ENCODE measurements at places on chromosomes 16 and 17.

- no peak for DNase-seq
Measured at GRCh38 chr16:56488035-56488434, 31.8 kb downstream of the BBS2 start.

GRCh38 chr16:910181-910580 lies 60.6 kb downstream of the LMF1 start:
- DNase-seq = no peak

DNA sequence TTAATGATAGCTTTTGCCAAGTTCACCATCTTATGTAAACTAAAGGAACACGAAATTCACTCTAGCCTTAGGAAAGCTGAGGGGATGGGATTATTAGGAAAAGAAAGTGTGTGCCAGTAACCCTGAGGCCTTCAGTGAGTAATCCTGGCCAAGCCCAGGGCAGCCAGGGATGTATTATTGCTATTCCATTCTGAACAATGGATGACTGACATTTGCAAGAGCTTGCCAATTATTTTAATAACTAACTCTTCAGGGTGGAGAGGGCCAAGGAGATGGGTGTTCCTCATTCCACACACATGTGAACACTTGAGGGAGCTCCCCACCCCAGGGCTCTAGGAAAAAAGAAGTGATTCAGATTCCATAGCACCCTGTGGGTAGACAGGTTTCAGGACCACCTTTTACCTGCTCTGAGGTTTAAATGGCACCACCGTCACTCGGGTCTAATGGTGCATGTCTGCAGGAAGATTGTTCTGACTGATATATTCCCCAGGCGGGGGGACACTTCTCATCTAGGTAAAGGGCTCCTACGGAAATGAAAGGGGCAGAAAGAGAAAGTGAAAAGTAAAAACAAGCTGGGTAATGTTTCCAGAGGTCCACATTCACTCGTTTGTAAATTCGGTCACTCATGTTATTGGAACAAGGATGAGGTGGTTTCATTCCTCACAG lies 41.5 kb downstream of the TK2 start:
- DNase-seq = no peak

- DNase-seq = peak; percentile 83
Measured at GRCh38 chr17:27572665-27573064, 58.3 kb upstream of the LGALS9 start.

- no peak for DNase-seq
Measured at GRCh38 chr16:27911486-27911885, 152.0 kb downstream of the GSG1L start.

GRCh38 chr17:62653826-62654761 lies 26.6 kb downstream of the MRC2 start:
- peak; percentile 34 for DNase-seq

DNA sequence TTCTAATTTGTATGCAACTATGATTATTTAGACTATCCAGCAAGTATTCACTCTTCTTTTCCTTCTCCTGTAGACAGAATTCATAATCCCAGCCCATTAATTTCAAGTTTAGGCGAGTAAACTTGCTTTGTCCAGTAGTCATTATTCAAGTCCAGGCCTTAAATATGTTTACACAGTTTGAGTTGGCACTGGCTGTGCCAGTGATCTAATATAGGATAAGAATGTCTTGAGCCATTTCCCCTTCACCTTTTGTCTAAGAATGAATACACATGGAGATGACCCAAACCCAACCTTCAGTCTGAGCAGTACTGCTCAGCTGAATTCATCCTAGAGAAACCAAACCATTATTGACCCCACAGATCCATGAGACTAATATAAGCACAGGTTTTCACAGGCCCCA lies 930.4 kb upstream of the CDH8 start:
- no peak for DNase-seq

- no peak for DNase-seq
Measured at GRCh38 chr16:54568906-54569807, 282.6 kb upstream of the IRX3 start.

GRCh38 chr16:3963203-3963602 lies 82.7 kb upstream of the CREBBP start:
- DNase-seq = peak; percentile 32

DNA sequence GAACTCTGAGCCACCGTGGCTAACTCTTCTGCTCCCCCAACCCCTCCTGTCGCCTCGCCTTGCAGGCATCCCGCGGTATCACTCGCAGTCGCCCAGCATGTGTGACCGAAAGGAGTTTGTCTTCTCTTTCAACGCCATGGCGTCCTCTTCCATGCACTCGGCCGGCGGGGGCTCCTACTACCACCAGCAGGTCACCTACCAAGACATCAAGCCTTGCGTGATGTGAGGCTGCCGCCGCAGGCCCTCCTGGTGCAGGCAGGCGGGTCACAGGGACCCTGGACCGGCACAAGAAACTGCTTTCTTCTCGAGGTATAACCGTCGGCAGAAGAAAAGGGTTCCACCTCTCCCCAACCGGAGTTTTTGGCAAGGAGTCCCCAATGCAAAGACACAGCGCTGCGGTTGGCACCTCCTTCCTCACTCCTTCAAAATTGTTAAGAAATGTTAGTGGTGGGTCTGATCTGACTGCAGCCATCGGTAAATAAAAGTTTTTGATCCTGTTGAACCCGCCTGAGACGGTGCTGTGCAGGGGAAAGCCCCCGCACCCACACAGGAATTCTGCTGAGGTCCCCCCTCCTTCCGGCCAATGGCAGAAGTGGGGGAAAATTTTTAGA lies 2.6 kb downstream of the FOXF1 start:
- DNase-seq = no peak

DNA sequence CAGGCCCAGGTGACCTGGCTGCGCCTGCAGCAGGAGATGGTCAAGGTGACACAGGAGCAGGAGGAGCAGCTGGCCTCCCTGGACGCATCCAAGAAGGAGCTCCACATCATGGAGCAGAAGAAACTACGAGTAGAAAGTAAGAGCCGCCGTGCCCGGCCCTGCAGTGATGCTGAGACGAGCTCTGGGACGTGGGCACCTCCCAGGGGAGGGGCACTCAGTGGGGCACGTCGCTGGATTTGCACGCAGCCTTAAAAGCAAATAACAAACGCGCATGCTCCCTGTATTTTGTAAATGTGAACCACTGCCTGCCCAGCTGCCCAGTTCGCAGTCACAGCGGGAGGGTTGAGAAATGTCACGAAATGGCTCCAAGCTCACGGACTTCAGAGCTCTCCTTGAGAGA lies 15.3 kb upstream of the GAA start:
- DNase-seq = no peak

- no peak for DNase-seq
Measured at GRCh38 chr16:86020971-86021370, 122.0 kb downstream of the IRF8 start.

DNA sequence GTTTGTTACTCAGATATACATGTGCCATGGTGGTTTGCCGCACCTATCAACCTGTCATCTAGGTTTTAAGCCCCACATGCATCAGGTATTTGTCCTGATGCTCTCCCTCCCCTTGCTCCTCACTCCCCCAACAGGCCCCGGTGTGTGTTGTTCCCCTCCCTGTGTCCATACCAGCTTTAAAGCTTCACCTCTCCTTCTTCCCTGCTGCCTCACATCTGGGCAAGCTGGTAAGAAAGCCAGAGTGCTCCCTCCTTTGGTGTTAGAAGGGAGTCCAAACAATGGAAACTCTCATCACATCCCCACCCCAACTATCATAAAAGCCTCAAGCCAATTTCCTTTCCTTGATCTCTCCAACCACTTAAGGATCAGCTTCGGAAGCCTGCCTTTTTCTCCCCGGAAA lies 1115.6 kb upstream of the GOT2 start:
- no peak for DNase-seq

DNA sequence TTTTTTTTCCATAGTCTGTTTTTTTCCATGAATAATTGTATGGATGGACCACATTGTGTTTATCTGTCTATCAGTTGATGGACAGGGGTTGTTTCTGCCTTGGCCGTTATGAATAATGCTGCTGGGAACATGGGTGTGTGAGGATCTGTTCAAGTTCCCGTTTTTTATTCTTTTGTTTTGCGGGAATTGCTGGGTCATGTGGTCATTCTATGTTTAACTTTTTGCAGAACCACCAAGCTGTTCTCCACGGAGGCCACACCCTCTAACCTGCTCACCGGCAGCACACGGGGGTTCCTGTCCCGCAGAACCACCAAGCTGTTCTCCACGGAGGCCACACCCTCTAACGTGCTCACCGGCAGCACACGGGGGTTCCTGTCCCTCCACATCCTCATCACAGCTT lies 5.9 kb upstream of the MSLN start:
- DNase-seq = no peak

DNA sequence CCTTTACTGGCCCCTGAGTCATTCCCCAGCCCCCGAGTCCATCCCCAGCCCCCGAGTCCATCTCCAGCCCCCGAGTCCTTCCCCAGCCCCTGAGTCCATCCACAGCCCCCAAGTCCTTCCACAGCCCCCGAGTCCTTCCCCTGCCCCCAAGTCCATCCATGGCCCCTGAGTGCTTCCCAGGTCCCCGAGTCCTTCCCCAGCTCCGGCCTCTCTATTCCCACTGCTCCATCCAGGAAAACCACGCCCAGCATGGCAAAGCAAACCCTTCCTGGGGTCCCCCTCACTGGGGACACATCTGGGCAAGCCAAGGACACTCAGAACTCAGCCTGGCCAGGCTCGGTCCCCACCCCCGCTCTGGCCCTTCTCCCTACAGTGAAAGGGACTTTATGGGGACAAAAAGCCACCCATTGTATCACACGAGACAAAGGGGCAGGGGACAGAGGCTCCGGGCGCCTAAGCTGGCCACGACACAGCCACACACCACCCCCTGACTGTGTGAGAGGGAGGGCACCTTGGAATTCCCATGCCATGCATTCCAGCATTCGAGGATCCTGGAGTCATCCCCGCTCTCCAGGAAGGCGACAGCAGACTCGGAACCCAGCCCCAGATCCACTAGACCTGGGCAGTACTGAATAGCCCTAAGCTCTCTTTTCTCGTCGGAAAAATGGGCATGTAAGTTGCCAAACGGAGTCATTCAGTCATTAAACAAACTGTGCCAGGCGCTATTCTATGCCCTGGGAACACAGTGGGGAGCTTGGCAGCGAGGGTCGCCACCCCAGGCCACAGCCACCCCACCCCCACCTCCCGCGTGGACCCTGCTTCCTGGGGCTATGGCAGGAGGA lies 14.0 kb downstream of the PLLP start:
- no peak for DNase-seq

- no peak for DNase-seq
Measured at GRCh38 chr16:50335196-50335958, 33.4 kb downstream of the BRD7 start.

- DNase-seq = no peak
Measured at GRCh38 chr17:55527540-55528118, 16.4 kb upstream of the SMIM36 start.

DNA sequence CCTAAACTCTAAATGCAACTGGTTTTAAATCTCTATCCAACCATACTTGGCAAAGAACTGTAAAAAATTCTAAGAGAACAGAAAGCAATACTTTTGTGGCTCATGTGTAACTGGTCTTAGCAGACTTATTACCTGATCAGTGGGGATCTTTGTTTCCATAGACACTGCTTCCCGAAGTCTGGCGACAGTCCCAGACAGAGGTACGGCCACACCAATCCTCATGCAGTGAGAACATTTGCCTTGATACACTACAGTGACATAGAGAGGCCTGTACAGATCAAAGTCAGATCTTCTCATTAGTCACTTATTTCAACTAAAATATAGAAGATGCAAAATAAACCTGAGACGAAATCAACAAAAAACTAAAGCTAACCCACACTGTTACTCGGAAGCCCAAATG lies 43.9 kb downstream of the USP31 start:
- DNase-seq = no peak

DNA sequence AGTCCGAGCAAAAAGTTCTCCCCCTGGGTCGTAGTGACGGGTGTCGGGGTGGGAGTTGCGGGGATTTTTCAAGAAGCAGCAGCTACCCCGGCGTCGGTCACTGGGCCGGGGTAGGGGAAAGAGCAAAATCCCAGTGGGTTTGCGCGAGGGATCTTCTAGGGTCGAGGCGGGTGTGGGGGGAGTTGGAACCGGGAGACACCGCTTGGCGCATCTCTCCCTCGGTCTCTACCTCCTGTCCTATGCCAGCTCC lies 2.3 kb upstream of the UBTF start:
- DNase-seq = no peak

GRCh38 chr16:3983081-3983520 lies 102.6 kb upstream of the CREBBP start:
- DNase-seq = peak; percentile 57

DNA sequence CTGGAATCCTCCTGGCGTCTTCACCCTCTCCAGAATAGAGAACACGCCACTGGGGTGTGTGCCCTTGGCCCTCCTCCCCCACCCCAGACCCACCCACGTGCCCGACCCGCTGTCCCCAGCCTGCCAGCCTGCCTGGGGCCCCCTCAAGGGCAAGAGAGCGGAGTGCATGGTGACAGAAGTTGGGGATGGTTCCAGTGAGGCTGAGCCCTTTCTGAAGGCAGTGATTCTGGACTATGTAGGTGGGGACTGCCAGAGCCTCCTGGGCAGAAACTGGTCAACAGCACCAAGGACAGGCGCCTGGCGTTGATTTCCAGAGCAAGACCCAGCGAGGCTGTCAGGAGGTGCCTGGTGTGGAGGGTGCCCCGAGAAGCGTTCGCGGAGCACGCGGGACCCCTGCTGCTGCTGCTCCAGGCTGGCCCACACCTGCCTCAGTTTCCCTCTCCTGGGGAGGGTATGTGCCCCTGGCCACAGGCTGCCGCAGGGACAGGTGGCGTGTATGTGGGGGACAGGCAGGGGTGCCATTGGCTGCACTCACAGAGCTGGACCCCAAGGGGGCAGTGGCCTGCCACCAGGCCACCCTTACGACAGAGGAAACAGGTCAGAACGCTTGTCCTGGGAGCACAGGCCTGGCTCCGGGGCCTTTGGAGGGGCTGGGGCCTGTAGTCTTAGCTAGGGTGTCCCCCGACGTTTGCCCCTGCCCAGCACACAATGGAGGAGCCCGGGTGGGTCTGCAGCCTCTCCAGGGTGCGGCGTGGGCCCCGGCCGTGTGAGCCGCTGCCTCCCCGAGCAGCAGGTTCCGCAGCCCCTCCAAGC lies 1.2 kb downstream of the SSTR5 start:
- no peak for DNase-seq

- DNase-seq = no peak
Measured at GRCh38 chr16:8689686-8690085, 15.3 kb downstream of the ABAT start.

- peak; percentile 35 for DNase-seq
Measured at GRCh38 chr16:50067290-50067853, 1.6 kb downstream of the HEATR3 start.

- no peak for DNase-seq
Measured at GRCh38 chr17:1783271-1783670, 21.4 kb downstream of the SERPINF1 start.

DNA sequence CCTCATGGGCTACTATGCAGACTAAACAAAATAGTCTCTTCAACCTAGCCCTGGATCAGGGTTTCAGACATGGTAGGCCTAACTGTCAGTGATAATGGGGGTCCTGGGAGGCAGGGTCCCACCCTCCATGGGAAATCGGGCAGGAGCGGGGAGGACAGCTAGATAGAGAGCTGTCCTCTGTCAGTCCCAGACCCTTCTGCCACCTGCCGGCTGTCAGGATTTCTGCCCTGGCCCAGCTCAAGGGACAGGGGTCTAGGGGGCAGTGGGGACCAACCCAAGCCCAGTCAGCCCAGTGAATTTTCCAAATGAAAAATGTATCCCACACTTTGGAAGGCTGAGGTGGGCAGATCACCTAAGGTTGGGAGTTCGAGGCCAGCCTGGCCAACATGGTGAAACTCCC lies 5.3 kb downstream of the CA7 start:
- no peak for DNase-seq

All from stimulated activated CD8-positive, alpha-beta memory T cell treated with anti-CD3 and anti-CD28 coated beads, Interleukin-4, amount 100 ng/mL, for 48 hours (primary cell).